CD4-positive, alpha-beta T cell (primary cell): ENCODE measurements at places on chromosomes 13 and 19.
A peak's percentile ranks its signal among the peaks of the same experiment; 100 is the strongest.

DNA sequence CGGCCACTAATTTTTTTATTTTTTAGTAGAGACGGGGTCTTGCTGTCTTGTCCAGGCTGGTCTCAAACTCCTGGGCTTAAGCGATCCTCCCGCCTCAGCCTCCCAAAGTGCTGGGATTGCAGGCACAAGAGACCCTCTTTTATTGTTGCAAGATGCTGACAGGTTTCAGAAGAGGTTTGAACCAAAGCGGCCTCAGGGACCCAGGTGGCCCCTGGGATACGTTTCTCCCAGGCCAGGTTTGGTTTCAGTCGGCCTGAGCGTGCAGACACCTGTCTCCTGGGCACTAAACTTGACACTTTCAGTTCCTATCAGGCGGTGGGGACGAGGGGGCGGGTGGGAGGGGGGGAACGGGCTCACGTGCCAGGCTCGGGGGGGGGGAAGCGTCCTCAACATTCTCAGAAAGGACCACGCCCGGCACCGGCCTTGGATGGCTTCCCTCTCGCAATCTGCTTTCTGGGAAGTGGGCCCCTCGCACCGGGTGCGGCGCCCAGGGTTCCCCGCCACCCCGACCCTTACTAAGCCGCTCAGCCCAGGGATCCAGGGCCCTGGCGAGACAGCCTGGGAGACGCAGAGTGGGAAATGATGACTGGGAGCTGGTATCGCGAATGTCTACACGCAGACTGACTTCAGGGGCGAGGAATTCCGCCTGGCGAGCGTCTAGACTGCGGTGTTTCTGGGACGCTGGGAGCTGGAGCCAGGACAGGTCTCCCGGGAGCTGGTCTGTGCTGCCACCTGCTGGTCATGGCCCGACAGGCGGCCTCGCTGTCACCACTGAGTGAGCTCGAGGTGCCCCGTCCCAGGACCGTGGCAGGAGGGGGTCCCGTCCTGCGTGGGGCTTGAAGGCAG lies 91.6 kb downstream of the GNG7 start:
- DNase-seq: peak; percentile 87

GRCh38 chr19:6580313-6580712 lies 10.6 kb downstream of the CD70 start:
- DNase-seq: no peak

- DNase-seq: no peak
These were observed 301.6 kb downstream of the FGF14 start for GRCh38 chr13:102100234-102100633.

GRCh38 chr13:76887076-76887563 lies 915 bp upstream of the KCTD12 start:
- no peak for DNase-seq

DNA sequence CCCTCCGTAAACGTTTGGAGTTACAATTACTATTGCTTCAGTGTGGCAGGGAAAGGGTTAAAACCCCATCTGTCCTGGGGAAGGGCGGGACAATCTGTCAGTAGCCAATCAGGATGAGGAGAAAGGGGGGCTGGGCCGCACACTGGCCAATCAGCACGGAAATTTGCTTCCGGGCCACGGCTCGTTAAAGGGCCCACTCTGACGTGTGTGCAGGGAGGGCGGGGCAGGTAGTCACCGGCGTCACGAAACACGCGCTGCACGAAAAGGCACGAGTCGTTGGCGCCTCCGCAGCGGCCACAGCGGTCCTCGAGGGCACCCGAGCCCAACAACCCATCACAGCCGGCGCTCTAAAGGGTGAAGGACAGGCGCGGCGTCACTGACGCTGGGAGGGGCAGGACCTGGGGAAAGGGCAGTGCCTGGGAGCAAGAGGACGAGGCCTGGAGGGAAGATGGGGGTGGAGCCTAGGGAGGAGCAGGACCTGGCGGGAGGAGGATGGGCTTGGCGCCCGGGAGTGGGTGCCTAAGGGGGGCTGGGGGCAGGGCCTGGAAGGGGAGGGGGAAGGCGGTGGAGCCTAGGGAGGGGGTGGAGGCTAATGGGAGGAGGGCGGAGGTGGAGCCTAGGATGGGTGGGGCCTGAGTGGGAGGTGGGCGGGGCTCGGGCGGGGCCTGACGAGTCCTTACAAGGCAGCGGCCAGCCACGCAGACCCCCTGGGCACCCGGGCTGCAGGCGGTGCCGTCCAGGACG lies 4.9 kb downstream of the ADAMTSL5 start:
- DNase-seq: peak; percentile 91

DNA sequence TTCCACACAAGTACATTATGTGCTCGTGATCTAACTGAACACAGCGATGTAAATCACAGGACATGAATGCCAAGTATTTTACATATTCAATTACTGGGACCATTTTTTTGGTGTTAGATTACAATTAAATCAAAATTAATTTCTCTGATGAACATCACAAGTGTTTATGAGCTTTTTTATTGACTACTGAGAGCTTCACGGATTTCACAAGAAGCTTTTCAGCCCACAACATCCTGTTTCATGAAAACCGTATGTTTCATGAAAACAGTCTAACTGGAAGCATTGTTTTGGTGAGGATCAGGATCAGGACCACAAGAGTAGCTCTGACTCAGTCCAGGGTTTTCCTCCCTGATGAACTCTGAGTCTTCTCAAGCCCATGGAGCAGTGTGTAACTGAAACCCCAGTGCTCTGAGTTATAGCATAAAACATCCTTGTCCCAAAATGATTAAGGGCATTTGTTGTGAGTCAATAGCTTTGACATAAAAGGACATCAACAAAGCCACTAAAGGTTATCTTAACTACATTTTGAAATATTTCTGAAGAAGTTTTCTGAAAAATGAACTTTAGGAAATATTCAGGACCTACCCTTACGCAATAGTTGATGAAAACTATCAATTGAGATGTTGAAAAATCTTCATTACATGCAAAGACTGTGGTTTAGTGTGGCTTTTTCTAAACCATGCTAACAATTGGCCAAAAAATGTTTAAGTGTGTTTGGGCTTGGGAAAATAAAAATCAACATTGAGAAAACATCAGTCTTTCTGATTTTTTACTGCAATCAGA lies 49.3 kb downstream of the UFM1 start:
- no peak for DNase-seq

GRCh38 chr13:46146898-46147297 lies 35.1 kb downstream of the LCP1 start:
- no peak for DNase-seq

DNA sequence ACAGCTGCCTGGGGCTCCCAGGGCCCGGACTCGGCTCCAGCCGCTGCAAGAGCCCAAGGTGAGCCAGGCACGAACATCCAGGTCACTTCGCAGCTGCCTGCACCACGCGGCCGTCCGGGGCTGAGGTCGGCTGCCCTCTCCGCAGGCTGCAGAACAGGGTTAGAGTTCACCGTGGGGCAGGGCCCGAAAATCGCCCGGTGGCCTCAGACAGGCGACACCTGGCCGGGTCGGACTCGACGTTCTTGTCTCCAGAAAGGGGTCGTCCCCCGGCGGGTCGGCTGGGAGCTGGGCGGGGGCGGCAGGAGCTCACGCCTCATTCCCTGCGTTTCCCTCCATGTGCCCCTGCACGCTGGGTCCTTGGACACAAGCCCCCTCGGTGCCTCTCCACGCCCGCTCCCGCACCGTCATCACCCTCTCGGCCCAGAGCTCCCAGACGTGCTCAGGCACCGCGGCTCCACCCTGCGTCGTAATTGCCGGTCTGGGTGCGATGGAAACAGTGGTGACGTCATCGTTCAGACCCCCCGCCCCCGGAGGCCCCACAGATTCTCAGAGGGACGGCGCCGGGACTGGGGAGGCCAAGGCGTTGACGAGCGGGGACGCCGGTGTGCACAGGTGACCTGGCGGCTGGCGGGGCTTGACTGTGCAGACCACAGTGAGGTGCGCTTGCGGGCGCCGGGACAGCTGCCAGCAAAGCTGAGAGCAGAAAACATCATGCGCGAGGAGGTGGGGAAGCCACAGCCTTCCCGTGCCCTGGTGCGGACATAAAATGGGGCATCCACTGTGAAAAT lies 4.0 kb upstream of the GRIN3B start:
- peak; percentile 92 for DNase-seq

DNA sequence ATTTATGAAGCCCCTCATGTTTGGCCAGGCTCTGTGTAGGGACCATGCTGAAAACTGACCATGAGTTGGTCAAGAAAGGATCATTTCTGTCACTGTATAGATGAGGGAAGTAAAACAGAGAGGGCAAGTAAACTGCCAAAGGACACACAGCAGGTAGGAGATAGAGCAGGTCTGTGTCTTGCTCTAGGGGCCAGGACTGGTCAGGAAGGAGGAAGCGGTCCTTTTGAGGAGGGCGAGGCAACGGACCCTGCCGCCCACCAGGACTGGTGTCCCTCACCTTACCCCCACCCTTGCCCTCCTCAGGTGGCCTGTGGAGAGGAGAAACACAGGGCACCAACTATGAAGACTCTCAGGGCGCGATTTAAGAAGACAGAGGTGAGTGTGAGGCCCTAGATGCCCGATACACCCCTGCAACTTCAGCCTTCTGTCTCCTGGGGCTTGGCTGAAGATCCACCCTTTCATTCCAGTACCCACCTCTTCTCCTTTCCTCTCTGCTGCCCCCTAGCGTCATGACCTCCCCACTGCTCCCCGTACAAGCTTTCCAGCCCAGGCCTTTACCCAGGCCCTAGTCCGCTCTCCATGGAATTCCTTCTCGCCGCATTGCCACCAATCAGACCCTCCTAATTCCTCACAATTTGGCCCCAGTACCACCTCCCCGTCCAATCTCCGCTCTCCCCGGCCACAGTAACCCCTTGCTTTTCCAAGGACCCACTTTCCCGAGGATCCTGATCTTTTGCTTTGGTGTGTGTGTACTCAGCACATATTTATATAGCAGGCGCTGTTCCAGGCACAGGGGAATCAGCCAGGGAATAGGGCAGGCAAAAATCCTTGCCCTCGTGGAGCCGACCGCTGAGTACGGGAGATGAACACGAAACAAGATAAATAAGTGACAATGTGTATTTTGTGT lies 3.9 kb downstream of the ANKRD24 start:
- DNase-seq: peak; percentile 75

DNA sequence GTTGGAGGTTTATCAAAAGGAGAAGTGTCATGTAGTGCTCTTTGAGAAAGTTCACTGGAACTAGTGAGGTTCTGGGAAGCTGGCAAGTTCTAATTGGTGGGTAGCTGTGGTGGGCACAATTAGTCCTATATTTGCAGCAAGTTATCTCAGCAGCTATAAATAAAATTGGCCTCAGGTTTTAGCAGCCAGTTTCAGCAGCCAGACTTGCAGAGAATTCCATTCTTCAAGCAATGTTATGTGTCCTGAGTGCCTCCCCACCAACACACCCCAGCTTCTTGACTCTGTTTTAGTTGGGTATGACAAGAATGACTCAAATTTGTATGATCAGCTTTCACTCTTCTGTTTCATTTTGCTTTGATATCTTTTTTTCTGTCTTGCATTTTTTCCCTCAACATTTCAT lies 4.7 kb downstream of the IFT88 start:
- DNase-seq: no peak

DNA sequence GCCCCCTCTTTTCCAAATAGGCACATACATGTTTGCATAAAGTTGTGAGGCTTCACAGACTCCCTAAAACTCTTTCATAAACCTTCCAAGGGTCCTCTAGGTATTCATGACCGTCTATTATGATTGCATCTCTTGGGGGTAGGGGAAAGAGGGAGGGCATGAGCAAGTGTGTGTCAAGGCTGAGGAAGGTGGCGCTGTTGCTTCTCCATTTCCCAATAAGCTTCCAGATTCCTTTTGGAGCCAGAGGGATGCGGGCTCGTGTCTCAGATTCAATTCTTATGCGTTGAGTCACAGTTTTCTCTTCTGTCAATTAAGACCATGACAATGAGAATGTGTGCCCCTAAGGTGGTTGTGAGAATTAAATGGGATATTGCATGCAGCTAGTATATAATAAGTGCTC lies 51.0 kb upstream of the CYP2A7 start:
- no peak for DNase-seq

DNA sequence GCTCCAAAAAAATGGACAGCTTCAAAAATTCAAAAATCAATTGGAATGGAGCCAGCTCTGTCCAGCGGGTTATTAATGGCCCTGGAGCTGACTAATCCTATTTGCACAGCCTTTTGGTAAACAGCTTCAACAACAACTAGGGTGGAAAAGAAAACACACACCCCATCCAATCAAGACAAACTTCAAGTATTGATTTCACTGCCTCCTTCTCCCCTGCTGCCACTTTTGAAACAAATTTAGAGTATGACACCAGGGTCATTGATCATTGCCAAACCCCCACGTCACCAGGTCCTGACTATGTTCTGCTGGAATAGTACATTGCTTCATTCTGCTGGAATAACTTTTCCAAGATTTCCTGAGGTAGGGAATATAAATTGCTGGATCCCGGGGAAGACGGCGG lies 56.8 kb upstream of the GTF3A start:
- DNase-seq: no peak

GRCh38 chr19:1066748-1067340 lies at the start of gene ARHGAP45:
TSS of gene ARHGAP45 (plus strand) at chr19:1067167. CDS start at chr19:1067406, 239 bp downstream.
- DNase-seq: peak; percentile 93

DNA sequence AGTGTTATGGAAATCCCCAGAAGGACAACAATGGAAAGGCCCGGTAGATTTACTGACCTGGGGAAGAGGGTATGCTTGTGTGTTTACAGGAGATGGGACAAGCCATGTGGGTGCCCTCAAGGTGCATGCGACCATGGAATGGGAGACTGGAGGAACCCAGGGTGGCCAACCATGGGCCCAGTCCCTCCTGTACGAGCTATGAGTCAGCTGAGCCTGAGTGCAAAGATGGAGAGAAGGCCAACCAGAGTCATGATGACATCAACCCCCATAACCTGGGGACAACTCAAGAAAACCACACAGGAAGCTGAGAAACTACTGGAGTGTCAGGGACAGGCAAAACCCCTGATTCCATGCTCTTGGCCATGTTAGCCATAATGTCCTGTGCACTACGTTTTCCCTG lies 7.8 kb downstream of the ZNF350 start:
- no peak for DNase-seq

DNA sequence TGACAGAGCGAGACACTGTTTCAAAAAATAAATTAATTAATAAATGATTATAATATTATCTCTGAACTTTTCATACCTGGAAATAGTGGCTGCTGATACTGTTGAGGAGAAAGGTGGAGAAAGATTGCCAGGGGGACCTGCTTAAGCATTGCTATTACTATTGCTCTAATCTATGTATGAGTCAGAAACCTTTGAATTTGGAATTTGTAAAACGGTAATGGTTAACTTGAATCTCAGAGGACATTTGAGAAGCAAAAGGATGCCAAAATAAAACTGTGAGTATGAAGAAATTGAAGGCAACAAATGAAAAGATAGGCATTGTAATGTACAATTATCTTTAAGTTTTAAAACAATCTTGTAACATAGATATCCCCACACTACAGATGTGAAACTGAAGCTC lies 5.2 kb downstream of the MRPL57 start:
- DNase-seq: no peak

- no peak for DNase-seq
These were observed 4.7 kb upstream of the SIGLECL1 start for GRCh38 chr19:51246164-51246552.
